NCI-H446 (cell line): ENCODE measurements at places on chromosomes 1 and 21.

- no peak for DNase-seq
These were observed 204.1 kb upstream of the PTGFR start for GRCh38 chr1:78286686-78287085.

- DNase-seq: no peak
These were observed 63.4 kb downstream of the CD2 start for GRCh38 chr1:116817582-116818064.

- no peak for DNase-seq
These were observed 74.2 kb upstream of the QSOX1 start for GRCh38 chr1:180080439-180080838.

GRCh38 chr21:42258150-42258884 is 39.4 kb downstream of the ABCG1 start:
- peak; percentile 33 for DNase-seq

DNA sequence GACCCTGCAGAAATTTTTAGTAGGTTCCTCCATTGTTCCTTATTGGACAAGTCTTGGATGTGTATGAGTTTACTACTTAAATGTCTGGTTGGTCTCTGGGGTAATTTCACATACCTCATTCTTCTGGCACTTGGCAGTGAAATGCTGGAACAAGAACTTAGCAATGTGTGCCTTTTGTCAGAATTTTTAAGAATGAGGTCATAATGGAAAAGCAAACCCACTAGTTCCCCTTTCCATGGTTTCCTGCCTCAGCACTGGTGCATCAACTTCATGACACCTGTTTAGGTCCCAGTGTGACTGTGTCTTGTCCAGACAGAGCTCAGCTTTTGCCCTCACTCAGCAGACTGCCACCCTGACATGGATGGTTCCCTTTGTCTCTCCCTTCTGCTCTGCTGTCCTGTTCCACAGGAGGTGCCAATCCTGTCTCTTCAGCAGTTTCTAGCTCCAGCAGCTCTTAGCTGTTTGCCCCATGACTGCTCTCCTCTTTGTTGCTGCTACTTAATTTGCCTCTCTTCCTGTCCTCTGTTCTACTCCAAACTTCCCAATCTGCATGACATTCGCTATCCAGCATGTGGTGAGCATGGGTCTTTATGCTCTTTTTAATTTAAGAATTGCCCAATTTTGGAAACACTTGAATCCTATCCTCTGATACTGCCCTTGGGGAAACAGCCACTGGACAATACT is 135.6 kb downstream of the CYYR1 start:
- peak; percentile 7 for DNase-seq

DNA sequence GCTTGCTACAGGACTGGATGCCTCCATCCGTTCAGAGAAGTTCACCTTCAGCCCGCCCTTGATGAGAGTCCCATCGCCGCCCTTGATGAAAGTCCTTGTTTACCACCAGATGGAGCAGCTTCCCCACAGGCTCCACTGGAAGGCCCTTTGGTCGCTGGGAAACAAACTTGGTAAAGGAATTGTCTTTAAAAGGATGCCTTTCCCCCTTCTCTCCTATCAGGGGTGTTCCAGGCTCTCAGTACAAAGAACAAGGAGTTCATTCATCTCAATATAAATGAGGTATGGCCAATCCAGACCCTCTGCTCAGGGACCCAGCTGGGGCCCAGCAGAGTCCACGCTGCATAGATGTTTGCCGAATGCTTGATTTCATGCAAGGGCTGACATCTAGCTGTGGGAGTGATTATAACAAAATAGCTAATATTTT is 50.8 kb downstream of the CAPN9 start:
- peak; percentile 72 for DNase-seq

DNA sequence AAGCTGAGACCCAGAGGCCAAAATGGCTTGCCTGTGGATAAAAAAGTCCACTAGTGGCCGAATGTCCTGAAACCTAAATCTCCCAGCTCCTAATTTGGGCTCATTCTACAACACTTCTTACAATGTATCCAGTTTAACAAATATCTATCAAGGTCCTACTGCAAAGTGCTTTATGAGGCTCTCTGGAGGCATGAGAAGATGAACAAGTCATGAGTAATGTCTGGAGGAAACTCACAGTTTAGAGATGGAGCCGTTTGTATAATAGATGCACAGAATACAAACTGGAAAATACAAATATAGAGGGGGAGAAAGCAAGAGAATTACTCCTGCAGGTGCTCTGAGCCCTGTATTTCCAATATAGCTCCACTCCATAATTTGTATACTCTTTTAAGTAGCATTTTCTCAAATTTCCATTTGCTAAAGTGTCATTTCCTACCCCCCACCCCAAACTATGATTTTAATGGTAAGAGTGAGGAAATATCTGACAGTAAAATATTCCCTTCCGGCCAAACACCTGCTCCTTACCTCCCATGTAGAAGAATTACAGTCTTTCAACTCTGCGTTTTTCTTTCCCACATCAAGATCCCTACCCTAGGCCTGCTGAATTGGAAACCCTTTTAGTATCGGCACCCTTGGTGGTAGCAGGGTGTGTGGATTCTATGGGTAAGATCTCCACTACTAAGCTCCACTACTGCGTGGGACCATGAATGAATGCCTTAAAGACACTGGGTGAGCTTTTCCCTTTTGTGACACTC is 3.3 kb upstream of the ADAMTS5 start:
- DNase-seq: no peak

DNA sequence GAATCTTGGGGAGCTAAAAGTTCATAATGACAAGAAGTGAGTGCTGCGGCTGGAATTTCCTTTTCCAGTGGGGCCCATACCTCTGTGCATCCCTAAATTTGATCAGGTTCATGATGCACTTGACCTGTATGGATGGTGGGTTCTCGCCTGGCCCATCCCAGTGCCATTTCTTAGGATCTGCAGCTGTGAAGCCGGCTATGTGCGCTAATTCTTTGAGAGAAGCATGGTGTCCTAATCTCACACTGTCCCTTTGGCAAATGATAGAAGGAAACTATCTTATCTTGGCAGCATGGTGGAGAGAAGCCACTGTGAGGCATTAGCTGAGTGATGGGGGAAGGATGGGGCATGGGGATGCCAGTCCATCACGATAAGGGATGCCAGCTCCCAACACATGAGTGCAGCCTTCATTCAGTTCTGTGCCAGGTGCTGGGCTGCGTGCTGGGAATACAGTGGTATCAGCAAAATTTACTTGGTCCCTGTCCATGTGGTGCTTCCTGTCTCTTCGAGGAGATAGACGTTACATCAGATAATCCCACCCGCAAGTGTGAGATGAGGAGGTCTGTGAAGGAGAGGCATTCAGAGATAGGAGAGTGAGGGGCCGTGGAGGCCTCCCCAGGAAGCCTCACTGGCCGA is 30.5 kb downstream of the STUM start:
- no peak for DNase-seq

DNA sequence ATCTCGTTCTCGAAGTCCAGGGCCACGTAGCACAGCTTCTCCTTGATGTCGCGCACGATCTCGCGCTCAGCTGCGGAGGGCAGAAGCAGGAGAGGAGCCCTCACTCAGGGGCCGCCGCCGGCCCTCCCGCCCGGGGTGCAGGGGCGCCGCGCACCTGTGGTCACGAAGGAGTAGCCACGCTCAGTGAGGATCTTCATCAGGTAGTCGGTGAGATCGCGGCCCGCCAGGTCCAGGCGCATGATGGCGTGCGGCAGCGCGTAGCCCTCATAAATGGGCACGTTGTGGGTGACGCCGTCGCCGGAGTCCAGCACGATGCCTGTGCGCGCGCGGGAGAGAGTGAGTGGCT is 1.8 kb downstream of the ACTA1 start:
- DNase-seq: no peak

- no peak for DNase-seq
These were observed 11.3 kb downstream of the NCSTN start for GRCh38 chr1:160354388-160354985.

DNA sequence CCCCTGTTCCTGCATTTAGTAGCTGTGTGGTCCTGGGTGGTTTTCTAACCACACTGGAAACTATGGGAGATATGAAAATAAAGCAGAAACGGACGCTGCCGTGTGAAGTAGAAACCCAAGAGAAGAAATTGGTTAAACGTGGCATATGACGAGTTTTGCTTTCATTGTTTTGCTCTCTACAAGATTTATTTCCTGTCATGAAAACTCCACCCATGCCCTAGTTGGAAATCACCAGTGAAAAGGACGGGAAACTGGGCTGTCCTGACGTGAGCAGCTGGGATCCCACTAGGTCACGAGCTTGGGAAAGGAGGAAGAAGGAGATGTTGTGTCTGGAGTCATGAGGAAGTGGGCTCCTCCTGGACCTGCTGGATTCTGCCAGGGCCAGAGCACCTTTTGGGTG is 120.8 kb upstream of the GADD45A start:
- no peak for DNase-seq

GRCh38 chr1:36922593-36923426 is 111.5 kb downstream of the GRIK3 start:
- DNase-seq: no peak

GRCh38 chr1:36161641-36162531 is 5.9 kb downstream of the MAP7D1 start:
- DNase-seq: no peak

DNA sequence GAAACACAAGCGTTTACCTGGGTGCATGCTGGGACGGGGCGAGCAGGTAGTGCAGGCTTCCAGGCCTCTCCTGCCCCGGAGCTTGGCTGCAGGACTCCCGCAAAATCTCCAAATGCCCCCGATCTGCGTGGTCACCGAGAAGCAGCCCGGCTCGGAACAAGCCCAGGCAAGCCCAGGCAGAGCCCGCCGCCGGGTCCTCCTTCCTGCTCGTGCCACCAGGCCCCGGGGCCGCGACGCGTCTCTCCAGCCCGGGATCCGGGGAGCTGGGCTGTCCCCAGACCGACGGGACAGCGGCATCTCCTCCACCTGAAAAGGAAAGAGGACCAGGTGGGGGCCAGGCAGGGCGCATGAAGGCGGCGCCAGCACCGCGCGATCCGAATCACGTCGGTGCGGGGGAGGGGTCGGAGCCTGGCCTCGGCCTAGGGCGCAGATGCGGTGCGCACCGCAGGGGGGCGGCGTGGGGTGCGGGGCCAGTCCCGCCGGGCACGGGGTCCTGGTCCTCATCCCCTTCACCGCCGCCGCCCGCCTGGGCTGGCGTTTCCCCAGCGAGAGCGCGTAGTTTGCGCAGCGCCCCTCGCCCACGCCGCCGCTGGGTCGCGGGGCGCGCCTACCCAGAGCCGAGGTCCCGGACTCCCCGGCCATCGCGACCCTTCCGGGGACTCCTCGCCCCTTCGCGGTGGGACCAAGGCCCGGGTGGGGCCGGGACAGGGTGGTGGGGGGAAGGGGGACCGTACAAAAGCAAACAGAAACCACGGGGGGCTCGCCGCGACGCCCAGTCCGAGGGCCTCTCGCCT is 52.4 kb upstream of the H6PD start:
- DNase-seq: no peak

- DNase-seq: no peak
These were observed 31.6 kb upstream of the CACNA1E start for GRCh38 chr1:181451661-181452230.

GRCh38 chr21:38351961-38352521 is 95.2 kb downstream of the KCNJ15 start:
- no peak for DNase-seq

DNA sequence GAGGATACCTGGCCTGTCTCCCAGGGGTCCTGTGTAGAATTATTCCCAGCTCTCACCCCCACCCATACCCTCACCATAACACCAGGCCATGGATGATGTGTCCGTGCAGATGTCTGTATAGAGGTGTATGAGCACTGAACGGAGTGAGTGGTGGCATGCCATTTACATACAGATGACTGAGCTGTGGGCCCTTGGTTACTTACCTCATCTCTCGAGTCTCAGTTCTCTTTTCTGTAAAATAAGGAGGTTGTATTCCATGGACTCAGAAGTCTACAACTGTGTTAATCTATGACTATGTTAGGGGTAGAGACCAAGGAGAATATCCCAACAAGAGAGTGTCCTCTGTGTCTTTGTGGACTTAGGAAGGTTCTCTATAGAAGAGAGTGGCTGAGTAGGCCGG is 65.6 kb upstream of the CD1D start:
- no peak for DNase-seq

DNA sequence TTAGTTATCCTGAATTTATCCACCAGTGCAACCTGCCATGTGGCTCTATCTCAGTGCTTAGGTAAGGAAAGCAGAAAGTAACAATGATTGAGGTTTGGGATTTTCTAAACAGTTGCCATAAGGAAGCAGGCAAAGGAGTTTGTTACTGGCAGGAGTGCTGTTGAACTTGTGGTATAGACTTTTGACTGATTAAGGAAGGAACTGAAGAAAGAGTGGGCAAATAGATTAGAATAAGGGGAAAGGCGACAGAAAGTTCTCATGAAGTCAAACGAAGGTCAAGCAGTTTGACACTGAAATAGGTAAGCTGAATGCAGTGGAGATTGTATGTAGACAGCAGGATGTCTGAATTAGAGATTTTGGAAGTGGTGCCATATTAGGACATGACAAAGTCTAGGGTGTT is 24.2 kb upstream of the CR2 start:
- no peak for DNase-seq

- DNase-seq: no peak
These were observed 27.9 kb downstream of the PATJ start for GRCh38 chr1:61770131-61770530.

DNA sequence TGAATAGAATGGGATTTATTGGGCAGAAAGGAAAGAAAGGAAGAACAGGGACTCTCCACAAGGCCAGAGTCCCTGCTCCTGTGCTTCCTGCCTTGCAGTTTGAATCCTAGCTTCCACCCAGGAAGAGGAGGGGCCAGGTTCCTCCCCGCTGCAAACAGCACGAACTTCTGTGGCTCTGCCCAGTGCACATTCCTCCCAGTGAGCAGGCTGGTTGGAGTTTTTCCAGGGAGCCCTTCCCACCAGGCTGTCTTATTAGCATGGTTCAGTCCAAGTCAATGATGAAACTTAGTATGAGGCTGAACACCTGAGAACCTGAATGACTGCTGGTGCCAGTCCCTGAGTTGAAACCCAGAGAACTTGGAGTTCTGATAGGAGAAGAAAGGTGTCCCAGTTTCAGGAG is 247.2 kb downstream of the DUSP10 start:
- DNase-seq: peak; percentile 28

- DNase-seq: no peak
These were observed 17.0 kb downstream of the NSL1 start for GRCh38 chr1:212774584-212774983.

GRCh38 chr1:238450976-238451375 is 560.3 kb upstream of the ZP4 start:
- no peak for DNase-seq

DNA sequence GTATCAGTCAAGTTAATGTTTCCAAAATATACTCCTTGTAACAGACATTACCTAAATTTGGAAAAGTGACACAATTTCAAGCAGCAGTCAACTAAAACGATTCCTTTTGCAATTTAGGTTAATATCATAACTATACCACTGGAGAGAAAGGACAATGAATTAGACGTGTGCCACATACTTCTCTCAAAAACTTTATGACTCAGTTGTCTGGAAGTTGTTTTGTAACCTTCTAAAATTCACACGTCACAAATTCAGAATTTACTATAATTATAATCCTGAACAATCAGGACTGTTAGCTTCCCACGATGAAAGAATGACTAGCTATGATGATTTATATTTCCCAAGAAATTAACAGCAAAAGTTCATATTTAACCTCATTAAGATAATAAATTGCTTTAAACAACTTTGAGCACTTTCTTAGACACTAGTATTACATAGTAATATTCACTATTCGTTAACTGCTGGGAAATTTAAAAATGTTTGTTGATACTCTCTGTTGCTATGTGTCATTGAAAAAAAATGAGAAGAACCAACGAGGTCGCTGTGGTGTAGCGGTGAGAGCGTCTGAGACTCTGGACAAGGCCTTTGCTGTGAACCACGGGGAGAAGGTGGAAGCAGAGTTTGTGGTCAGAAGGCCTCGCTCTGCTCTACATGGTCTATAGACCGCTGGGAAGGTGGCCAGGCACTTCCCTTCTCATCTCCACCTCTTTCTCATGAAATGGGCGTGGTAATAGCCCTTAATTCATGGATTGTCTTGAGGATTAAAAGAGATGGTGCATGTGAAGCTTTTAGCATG is 27.9 kb upstream of the BATF3 start:
- no peak for DNase-seq
